ENCODE measurements at places on chromosomes 12 and 14.

DNA sequence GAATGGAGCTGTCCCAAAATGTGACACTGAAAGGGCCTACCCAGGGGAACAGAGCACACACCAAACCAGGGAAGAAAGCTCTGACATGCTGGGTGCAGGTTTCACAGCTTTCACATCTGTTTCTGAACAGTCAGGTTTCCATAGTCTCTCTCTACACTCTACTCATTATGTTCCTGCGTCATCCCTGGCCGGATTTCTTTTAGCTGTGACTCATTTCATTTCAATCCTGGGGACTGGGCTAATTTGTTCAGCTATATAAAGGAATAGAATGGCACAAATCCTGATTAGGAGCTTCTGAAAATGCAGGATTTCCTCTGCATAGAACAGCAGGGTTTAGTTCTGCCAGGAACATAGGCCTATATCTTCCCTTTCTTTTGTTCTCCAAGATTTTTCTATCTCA, 649.8 kb downstream of the RPS29 start:
- DNase-seq: no peak

- peak; percentile 8 for DNase-seq
These were observed 1.2 kb downstream of the RPLP0 start for GRCh38 chr12:120199595-120200306.

- peak; percentile 68 for DNase-seq
These were observed 204.0 kb upstream of the FOXN3 start for GRCh38 chr14:89621009-89621421.

DNA sequence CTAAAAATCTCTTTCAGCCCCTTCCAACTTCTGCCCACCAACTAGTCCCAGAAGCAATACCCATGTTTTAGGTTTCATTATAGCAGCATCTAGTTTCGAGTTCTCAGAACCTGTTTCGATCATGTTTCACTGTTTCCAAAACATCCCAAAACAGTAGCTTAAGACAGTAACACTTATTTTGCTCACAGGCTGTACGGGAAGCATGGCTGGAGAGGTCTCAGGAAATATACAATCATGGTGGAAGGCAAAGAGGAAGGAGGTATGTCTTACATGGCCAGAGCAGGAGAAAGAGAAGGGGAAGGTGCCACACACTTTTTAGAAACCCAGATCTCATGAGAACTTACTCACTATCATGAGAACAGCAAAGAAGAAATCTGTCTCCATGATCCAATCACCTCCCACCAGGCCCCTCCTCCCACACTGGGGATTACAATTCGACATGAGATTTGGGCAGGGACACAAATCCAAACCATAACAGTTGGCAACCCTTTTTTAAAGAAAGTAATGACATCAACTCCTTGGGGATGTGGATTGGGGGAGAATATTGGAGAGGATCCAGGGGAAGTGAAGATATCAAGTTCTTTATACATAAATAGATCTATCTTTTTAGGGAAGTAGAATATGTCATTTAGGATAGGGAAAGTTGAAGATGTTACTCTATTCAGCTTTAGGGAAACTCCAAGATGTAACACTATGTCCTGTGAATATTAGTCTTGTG, 269.9 kb upstream of the PLEKHG7 start:
- no peak for DNase-seq

GRCh38 chr14:105397350-105397931, 897 bp upstream of the TEX22 start:
- no peak for DNase-seq

- no peak for DNase-seq
These were observed 210.4 kb upstream of the FAR2 start for GRCh38 chr12:28938581-28939235.

- peak; percentile 76 for DNase-seq
These were observed 5.8 kb upstream of the SLC48A1 start for GRCh38 chr12:47767216-47767724.

DNA sequence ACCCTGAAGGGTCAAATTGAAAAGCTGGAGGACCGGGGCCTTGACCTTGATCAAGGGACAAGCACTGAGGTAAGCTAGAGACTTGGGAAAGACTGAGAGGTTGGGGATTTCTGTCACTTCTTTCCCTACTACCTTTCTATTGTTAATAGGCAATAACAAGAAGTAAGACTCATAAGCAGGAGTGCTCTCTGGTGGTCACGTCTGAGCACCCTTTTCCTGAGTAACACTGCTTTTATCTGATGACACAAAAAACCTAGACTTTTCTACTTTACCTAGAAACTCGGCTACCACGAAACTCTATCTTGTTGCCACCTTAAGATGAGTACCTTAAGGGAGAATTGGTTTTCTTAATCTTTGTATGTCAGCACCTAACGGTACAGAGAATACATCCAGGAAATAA, 35.5 kb upstream of the PPFIBP1 start:
- no peak for DNase-seq

DNA sequence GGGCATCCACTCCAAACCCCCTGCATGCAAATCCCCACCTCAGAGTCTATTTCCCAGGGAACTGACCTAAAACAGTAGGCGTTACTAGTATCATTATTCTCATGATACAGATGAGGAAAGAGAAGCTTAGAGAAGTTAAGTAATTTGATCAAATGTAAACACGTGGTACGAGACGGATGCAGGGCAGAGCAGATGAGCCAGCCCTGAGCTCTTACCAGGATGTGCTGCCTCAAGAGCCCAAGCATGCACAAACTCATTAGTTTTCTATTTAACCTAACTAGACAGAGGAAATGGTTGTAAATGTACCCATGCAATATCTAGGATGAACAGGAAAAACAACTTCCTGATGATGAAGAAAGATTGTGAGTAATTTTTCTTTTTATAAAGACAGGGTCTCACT, 173.3 kb upstream of the RASSF8 start:
- DNase-seq: no peak

DNA sequence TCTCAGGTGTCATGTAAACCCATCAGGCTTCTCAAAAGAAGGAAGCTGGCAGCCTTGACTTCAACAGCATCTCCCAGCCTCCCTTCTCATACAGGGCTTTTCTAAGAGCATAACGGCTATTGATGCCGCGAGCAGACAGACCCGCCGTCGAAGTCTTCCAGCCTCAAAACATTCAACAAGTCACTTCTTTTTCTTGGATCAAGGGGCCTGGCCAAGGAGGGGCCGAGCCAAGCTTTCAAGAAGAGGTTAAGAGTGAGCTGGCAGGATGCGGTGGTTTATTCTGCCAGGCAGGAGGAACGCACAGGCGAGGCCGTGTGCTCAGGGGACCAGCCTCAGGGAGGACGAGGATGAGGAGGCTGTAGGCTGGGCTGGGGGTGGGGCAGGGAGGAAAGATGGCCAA, 102.9 kb upstream of the RFLNA start:
- DNase-seq: no peak

- no peak for DNase-seq
These were observed 47.8 kb downstream of the LLPH start for GRCh38 chr12:66082744-66083143.

- DNase-seq: no peak
These were observed 203.1 kb downstream of the PTPRO start for GRCh38 chr12:15525441-15525840.

GRCh38 chr12:49899286-49899843, 4.3 kb downstream of the FAIM2 start:
- no peak for DNase-seq

DNA sequence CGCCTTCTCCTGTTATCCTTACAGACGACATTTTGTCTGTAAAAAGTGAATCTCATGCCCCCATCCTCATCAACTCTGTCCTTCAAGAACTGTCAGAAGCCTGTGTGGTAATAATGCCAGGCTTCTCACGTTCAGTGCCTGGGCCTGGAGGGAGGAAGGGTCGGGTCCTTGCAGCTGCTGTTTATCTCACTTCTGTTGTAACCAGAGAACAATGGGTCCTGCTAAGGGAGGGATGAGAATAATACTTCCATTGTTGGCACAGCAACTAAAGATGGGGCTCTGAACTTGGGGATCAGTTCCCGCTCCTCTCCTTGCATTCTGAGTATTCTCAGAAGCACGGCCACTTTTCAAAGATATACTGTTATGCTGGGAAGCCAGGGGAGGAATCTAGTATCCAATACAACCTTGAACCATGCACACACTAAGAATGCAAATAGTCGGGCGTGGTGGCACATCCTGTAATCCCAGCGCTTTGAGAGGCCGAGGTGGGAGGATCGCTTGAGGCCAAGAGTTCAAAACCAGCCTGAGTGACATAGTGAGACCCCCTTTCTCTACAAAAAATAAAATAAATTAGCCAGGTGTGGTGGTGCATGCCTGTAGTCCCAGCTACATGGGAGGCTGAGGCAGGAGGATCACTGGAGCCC, 38.8 kb upstream of the NINJ2 start:
- no peak for DNase-seq

- no peak for DNase-seq
These were observed 30.9 kb downstream of the TBC1D15 start for GRCh38 chr12:71870416-71870815.

DNA sequence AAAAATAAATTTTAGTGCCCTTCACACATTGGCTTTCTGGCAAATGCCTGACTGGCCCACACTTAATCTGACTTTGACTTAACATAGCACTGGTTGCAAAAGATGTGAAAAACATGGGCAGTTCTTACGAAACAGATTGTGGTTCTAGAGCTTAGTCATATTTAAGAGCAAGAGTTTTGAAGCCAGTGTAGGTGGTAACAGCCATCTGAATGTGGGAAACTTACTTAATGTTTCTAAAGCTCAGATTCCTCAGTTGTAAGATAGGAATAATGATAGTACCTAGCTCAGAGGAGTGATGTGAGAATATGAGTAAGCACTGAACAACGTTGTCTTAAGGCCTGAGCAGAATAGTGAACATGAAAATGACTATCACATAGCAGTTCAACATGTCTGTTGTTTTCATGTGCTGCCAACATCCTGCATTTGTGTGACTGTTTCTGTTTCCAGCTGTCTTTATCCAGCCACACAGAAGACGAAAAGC, 262.7 kb downstream of the SYT1 start:
- no peak for DNase-seq

DNA sequence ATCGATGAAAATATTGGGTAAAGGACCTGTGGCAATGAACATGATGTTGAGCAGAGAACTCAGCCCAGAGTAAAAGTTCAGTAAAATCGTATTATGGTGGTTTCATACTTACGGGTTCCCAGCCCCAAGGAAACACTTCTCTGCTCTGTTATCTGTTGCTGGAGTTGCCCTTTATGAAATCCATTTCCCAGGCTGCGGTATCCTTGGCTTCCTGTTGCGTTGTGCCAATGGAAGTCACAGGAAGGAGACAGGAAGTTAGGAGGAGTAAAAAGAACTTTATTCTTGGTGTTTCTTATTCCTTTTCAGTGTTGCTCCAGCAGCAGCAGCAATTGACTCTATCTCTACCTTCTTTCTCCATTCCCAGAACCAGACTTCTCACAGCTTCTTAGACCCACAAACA, 965.2 kb downstream of the VRK1 start:
- DNase-seq: no peak

- DNase-seq: no peak
These were observed 15.5 kb upstream of the RAP1B start for GRCh38 chr12:68595241-68595640.

- no peak for DNase-seq
These were observed 581 bp downstream of the ARG2 start for GRCh38 chr14:67620217-67620785.

GRCh38 chr14:53767566-53767965, 189.1 kb downstream of the BMP4 start:
- DNase-seq: no peak

GRCh38 chr12:129821964-129822363, 81.9 kb downstream of the TMEM132D start:
- DNase-seq: no peak

GRCh38 chr14:24422261-24422660, 7.2 kb downstream of the CBLN3 start:
- no peak for DNase-seq

GRCh38 chr12:50923361-50924130, 28.8 kb upstream of the HIGD1C start:
- no peak for DNase-seq

DNA sequence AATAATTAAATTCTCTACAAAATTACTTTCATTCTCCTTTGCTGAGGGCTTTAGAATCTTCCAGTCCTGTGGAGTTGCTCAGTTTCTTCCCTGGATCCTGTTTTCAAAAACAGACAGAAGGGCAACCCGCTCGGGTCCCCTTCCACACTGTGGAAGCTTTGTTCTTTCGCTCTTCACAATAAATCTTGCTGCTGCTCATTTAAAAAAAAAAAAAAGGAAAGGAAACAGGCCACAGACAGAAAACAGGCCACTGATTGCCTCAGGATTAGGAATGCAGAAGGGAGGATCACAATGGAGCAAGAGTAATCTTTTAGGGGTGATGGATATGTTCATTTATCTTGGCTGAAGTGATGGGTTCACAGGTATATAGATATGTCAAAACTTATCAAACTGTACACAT, 29.5 kb upstream of the HIGD1C start:
- DNase-seq: no peak

DNA sequence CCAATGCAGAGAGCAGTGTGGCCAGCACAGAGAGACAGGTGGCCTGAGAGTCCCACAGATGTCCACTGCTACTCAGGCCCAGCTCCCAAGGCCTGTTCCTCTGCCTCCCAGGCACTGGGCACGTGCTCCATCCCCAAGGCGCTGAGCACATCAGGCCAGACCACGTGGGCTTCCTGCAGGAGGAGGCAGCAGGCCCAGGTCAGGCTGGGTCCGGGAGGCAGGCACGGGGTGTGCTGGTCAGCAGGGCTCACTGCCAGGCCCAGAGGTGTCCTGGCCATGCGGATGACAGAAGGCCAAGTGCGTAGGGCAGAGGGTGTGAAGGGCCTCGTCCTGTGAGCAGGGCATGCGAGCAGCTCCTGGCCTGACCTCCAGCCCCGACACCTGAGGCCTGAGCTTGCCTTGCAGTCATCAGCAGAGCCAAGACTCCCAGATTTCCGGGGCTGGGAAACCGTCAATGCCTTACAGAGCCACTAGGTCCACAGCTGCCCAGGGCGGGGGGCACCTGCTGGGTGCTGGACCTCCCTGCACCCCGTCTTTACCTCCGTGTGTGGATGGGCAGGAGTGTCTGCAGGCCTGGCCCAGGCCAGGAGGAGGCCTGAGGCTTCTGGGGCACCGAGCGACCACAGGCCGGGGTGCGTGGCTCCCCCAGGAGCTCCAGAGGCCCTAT, 14.9 kb downstream of the TRMT61A start:
- DNase-seq: no peak

DNA sequence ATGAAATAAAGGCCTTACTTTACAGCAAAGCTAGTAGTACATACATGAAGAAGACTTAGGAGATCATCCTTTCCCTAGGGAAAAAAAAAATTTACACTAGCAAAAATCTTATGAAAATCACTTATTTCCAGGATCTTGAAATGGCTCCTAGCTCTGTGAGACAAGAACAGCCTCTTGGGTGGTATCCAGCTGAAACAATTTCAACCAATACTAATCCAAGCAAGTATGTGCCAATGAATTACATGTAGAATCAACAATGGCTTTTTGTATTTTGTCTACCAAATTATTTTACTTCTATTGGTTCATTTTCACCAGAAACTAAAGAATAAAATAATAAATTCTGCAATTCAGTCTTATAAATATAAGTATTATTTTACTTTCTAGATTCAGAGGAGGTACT, 2.7 kb upstream of the SLCO1A2 start:
- no peak for DNase-seq

Measured in CD4-positive, alpha-beta T cell treated with Interleukin-6 at 100 ng/mL for 8 hours (primary cell).